Natural killer cell (primary cell): ENCODE measurements at places on chromosomes 16 and 17.

DNA sequence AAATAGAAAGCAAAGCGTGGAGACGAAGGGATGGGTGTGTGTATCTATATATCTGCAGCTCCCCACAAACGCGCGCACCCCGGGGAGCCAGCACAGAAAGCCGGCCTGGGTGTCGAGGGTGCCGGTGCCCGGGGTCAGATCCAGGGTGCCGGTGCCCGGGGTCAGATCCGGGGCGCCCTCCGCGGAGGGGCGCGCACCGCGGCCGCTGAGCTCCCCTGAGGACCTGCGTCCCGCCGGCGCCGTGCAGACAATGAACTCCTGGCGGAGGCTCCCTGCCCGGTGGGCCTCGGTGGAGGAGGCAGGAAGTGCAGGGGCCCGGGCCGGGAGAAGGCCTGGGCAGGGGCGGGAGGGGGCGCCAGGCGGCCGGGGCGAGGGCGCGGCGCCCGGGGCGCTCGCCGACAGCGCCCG is 1.1 kb downstream of the ZNF423 start:
- DNase-seq, result no peak

DNA sequence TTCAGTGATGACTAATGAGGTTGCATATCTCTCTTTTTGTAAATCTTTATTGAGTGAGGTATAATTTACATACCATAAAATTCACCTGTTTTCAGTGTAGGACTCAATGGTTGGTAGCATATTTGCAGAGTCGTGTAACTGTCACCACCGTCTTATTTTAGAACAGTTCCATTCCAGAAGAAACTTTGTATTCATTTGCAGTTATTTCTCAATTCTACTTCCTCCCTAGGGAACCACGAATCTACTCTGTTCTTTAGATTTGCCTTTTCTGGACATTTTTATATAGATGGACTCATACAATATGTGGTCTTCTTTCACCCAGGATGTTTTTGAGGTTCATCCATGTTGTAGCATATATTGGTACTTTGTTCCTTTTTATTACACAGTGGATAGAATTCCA is 3.7 kb downstream of the FTO start:
- DNase-seq, result no peak

DNA sequence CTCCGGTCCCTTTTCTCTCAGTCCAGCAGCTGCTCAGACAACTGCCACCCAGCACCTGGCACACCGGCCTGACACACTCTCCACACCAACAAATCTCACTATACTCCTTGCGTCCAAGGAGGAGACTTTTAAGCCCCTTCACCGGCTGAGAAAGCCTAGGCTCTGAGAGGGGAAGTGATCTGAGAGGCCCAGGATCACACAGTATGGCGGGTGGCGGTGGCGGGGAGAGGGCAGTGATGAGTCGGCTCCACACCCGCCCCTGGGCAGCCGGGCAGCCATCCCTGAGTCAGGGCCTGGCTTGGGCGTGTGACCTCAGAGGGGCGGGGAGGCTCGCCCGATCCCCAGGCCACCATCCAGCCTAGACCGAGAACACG is 569 bp downstream of the FLII start:
- peak; percentile 54 for DNase-seq

DNA sequence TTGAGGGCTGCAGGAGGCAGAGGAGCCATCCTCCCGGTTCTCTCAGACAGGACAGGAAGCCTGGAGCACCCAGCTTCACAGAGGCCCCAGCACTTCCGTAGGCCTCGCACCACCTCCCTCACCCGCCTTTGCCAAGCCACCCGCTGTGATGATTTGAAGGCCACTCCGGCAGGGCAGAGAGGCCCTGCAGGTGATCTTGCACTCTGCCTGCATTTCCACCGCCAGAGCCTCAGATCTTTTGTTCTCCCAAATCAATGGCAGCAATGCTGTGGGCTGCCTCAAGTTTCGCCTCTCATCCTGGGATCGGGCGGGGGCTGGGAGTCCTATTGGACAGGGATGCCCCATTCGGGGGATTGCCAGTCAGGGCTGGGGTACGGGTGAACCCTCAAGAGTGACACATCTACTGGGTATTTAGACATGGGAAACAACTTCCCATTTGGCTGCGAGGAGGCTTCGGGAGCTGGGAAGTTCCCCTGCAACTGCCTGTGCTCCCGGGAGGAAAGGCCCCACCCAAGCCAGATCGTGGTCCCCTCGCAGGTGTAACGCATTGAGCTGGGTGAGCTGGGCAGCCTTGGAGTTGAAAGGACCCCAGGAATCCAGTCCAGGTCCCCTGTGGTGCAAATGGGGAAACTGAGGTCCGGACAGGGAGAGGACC is 34.8 kb upstream of the PEMT start:
- no peak for DNase-seq

DNA sequence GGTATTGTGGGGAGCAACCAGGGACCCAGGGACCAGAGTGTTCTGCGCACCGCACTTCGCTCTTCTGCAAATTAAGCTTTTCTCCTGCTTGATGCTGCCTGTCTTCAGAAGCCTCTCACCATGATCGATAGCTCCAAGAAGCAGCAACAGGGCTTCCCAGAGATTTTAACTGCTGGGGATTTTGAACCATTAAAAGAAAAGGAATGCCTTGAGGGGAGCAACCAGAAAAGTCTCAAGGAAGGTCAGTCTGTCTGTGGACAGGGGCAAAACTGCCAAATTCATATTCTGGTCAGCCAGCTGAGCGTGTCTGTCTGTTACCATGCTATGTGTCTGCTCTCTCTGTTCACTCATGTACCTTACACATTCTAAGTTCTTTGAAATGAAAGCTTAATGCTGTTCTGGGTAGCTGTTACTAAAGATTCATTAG is 115.7 kb downstream of the MRTFB start:
- no peak for DNase-seq

- DNase-seq, result no peak
Observed at GRCh38 chr17:77306048-77306789, 165.4 kb downstream of the SEC14L1 start.

DNA sequence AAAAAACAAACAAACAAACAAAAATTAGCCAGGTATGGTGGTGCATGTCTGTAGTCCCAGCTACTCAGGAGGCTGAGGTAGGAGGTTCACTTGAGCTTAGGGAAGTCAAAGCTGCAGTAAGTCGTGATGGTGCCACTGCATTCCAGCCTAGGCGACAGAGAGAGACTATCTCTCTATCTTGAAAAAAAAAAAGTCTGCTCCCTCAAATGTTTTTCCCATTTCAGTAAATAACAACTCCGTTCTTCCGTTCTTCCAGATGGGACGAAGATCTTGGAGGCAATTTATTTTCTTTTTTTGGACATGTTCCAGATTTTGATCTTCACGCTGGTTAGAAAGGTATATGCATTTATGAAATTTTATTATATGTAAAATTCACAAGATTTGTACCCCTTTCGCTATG is 19.0 kb downstream of the ERAL1 start:
- no peak for DNase-seq

DNA sequence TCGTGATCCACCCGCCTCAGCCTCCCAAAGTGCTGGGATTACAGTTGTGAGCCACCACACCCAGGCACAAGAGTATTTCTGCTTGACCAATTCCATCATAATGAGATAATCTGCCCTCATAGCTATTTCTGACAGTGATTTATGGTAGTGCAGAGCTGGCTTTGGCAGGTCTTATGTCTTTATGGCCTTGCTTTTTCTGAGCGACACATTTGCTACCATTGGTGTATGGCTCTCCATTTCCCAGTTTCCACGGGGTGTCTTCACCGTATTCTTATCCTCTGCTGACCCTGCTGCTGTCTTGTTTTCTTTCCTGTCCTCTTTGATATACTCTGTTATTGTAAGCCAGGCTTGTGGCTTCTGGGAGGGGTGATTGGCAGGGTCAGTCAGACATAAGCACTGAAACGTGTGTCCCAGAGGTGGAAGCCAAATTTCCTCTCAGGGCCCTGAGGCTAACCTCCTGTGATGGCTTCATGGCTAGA is 161.1 kb upstream of the TBX2 start:
- DNase-seq, result no peak

DNA sequence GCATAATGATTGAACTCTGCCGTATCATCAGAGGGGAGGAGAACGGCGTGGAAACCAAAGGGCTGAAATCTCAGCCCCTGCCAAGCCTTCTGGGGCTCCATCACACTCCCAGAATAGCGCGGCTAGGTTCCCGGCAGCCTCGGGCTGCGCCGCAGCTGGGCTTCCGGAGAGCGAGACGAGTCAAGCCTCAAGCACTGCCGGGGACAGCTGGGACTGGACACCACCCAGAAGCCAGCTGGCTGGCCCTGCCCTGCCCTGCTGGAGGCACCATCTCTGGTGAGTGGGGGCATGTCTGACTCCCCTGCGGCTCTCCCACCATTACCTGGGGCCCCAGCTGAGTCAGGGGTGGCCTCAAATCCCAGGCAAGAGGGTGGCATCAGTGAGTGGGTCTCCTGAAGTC is 7.2 kb upstream of the GPRC5C start:
- no peak for DNase-seq

- DNase-seq, result no peak
Observed at GRCh38 chr16:20243731-20244281, 83.5 kb downstream of the GP2 start.

- DNase-seq, result no peak
Observed at GRCh38 chr17:73511719-73512115, 132.5 kb downstream of the SDK2 start.

DNA sequence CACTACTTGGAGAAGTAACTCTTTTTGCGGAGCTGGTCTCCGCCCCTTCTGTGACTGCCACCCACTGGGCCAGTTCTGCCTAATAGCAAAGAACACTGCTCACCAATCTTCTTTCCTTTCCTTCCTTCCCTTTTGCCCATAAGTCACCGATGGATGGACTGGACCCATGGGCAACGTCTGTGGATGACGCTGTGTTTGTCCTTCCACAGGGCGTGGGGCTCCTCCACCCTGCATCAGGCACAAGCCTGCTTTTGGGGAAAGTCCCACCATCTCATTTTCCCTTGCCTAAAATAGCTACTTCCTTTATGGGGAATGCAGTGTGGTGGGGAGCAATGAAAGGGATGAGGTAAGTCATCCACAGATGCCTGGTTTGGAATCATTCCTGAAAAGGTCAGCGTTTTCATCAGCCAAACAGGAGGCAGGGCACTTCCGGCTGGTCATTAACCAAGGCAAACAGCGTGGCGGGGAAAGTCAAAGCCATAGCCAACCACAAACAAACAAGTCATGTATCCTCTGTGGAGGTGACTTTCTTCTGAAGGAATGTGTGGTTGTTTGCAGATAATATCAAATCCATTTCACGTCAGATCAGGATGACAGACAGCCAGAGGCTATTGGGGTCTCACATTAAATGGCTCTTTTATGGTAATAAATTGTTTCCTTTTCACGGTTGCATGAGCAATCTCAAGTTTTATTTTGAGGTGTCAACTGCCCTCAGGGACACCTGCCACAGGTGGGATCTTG is 30.7 kb upstream of the MED9 start:
- no peak for DNase-seq

DNA sequence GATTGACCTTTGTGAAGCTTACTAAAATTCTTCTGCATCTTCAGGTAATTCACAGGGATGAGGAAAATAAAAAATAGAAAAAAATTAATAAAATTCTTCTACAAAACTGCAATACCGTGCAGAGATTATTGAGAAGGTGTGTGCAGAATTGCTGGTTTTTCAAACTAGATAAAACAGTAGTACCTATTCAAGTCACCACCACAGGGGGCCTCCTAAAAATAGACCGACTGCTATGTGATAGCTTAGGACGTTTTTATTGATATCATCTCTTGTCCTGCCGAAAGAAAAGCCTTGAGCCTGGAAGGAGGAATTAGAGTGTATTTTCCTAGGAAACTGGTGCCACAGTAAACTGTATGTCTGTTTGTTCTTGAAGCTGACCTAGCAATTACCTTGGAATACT is 325.9 kb downstream of the ZFHX3 start:
- no peak for DNase-seq

- no peak for DNase-seq
Observed at GRCh38 chr16:46712911-46713310, 23.5 kb downstream of the ORC6 start.

DNA sequence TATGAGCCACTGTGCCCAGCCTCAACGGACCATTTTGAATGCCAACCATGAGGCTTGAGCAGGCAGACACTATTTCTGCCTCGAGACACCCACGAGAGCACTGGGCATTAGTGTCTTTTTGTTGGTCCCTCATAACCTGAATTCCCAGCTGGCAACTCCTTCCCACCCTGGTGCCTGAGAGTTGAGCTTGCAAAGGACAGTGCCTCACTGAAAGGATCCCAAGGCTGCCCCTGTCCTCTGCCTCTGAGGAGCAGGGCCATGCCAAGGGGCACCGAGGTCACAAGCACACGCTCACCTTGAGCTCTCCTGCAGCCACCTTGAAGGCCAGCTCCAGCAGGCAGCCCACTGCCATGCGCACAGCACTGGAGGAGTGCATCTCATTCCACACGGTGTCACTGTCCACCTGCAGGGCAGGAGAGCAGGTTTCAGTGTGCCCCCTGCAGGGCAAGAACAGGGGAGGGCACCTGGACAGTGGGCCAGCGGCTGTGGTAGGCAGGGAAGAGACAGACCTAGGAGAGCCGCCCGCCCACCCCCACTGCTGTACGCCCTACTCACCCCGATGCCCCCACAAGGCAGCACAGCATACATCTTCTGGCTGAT is 12.8 kb downstream of the G6PC3 start:
- no peak for DNase-seq

- DNase-seq, result no peak
Observed at GRCh38 chr16:54673313-54673712, 257.4 kb upstream of the IRX5 start.

DNA sequence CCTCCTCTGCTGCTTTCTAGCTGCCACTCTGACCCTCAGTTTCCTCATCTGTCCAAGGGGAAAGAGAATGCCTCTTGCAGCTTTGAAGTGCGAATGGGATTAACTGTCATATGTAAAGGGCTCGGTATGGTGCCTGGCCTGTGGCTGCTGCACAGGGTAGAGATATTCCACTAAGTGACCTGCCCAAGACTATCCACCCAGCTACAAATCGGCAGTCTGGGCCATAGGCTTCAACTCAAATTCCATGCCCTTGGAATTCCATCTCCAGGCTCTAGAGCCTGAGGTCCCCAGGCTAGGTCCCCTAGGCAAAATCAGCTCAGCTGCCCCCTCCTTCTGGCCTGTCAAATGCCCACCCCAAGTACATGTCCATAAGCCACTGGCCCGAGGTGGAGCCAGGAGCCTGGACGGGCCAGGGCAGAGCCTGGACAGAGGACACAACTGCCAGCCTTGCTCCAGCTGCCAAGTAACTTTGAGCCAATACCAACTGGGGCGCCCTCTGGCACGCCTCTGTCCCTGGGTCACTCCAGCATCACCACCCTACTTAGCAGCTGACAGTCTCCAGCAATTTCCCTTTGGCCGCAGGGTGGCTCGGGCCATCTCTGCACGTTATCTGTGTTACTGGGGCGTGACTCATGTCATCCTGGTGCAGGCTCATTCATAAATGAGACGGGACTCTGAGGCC is 57.2 kb downstream of the SDK2 start:
- DNase-seq, result no peak

GRCh38 chr16:77213542-77214106 is 14.4 kb downstream of the SYCE1L start:
- no peak for DNase-seq

DNA sequence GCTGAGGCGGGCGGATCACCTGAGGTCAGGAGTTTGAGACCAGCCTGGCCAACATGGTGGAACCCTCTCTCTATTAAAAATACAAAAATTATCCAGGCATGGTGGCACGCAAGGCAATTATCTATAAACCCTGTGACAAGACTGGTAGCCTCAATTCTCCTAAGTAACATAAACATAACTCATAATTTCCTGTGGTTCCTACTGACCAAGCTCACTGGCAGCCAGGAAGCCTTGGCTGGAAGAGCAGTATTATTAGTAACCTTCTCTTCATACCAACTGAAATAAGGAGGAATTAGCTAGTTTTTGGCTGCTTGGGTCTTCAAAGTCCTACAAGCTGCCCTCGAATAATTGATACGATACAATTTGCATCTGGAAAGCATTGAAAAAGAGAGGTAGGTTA is 31.6 kb upstream of the LRRC37A3 start:
- no peak for DNase-seq
